ENCODE measurements at places on chromosomes 3 and 15.

GRCh38 chr3:133376810-133377209 is 23.0 kb upstream of the BFSP2 start:
- DNase-seq, result no peak

GRCh38 chr15:90592131-90592881 is 62.6 kb downstream of the CRTC3 start:
- peak; percentile 45 for DNase-seq

- no peak for DNase-seq
Observed at GRCh38 chr15:55389264-55389607, 18.9 kb downstream of the CCPG1 start.

GRCh38 chr3:83843716-83844115 is 1115.1 kb upstream of the CADM2 start:
- peak; percentile 59 for DNase-seq

DNA sequence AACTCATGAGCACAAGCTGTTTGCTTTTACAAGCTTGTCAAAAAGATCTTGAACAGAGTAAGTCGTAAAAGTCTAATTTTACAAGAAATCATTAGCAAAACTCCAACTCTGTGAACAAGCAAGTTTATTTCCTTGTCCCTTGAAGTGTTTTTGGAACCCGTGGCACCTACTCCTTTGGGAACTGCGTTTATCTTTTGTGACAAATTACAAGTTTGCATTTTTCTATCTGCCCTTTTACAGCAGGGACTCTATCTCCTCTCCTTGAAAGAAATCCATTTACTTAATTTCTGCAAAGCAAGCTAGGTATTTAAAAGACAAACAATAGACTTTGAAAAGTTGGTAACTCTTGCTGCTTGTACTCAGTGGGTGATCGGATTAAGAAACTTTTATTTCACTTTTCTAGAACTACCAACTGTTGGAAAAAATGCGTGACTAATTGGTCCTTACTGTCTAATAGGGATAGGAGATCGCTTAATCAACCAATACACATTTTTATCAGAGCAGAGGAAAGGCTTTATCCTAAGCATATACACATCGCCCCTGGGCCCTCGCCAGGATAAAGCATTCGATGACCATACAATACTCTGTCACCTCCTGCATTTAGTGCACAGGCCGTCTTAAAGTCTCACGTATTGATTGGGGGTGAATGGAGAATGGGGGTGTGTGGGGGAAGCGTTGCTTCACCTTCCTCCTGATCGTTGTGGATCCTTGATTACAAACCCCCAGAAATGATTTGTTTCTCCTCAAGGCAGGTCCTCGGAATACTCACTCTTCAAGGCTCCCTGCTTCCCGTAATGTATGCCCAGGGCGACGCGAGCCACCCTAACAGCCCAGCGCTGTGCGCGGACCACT is 1.7 kb downstream of the PRTG start:
- DNase-seq, result no peak

GRCh38 chr3:170730071-170730812 is 139.8 kb downstream of the RPL22L1 start:
- DNase-seq, result no peak

DNA sequence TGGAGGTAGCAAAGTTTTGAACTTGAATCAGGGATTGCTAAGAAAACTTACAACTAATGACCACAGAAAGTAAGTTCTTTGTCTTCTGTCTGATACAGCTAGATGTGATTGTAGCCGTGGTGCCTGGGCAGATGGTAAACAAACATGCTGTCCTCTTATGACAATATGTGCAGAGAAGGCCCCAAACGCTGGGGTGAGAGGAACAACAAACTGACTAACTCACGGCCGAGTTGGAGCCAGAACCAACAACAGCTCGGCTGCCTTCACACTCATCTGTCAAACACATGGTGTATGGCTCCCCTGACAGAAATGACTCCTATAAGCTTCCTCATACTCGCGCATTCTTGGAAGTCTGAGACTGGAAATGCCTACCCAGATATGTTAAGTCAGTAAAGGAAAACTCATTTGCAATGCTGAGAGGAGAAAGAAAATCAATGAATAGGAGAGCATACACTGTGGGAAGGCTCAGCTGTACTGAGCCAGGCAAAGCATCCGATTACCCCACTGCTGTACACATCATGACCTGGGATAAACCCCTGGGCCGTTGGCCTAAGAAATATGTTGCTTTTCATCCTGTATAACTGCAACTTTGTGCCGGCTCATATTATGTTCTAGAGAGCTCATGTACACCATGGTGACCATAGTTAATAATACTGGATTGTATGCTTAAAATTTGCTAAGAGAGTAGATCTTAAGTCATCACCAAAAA is 5.7 kb downstream of the THBS1 start:
- no peak for DNase-seq

Data from non-pigmented ciliary epithelial cell (primary cell).